ENCODE measurements at places on chromosomes 11 and 22.

DNA sequence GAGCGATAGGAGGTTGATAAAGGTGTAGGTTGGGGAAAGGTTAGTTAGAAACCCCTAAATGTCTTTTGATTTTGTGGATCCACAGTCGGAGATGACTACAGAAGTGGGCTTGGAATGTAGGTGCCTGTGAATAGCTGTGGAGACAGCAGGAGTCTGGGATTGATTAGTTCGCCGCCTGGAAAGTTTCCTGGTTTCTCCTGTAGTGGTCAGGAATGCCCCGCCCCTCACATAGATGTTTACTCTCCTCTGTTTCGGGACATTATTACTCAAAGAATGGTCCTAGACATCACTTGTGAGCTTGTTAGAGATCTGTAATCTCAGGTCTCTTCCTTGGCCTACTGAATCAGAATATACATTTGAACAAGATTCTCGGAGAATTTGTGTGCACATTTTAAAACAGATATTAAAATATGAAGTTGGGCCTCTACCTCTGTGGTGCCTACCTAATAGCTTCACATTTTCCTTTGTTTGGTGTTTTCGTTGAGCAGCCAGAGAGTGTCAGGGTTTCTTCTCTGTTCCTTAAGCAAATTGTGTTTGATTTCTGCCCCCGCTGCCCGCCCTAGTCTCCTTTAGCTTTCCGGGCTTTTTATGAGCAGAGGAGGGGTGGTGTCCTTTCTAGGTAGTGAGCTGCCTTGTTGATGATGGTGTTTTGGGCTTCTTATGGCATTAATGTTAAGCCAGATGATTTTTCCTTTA lies 89.4 kb downstream of the PPP6R3 start:
- DNase-seq, result no peak

DNA sequence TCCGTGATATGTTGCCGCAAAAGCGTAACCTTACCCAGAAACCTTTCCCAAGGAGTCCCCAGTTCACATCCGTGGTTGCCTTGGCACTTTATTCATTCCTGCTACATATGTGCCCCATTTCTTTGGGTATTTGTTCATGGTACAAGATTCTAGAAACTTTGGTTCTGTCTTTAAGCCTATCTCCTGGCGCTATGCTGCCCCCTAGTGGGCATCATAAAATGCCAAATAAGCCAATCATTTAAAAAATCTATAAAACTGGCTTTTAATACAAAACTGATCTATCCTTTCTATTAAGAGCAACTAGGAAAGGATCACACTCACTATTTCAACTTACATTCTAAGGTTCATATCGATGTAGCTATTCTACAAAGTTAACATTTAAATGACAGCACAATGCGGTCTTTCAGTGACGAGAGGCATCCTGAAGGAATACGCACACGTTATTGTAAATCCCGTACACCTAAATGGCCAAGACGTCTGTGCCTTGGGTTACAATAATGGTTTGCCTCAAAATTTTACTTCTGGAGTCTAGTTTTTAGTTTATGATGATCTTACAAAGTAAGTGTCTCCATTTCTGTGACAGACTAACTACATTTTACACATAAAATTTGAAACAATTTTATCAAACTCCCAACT lies 16.2 kb downstream of the PIWIL3 start:
- peak; percentile 34 for DNase-seq

- DNase-seq, result no peak
These were observed 5.6 kb downstream of the TBX1 start for GRCh38 chr22:19766240-19766510.

GRCh38 chr11:73902303-73902702 lies 25.5 kb downstream of the PAAF1 start:
- no peak for DNase-seq

DNA sequence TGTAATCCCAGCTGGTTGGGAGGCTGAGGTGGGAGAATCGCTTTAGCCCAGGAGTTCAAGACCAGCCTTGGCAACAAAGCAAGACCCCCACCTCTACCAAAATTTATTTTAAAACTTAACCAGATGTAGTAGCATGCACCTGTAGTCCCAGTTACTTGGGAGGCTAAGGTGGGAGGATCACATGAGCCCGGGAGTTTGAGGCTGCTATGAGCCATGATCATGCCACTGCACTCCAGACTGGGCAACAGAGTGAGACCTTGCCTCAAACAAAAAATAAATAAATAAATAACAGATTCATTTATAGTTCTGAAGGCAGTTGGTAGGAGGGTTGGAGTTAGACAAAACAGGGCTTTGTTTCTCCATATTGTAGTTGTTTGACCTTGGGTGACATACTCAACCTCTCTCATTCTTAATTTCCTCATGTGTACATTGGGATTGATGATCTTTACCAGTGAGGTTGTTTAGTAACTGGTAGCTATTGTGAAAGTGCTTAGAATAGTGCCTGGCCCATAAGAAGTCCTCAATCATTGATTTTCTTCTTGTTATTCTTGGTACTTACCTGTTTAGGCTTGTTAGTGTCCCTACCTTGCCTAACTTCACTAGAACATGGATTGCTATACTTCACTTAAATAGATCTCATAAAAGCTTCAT lies 79.1 kb downstream of the EMSY start:
- DNase-seq, result no peak

GRCh38 chr11:111422494-111423249 lies 43.6 kb upstream of the POU2AF1 start:
- DNase-seq, result peak; percentile 24

DNA sequence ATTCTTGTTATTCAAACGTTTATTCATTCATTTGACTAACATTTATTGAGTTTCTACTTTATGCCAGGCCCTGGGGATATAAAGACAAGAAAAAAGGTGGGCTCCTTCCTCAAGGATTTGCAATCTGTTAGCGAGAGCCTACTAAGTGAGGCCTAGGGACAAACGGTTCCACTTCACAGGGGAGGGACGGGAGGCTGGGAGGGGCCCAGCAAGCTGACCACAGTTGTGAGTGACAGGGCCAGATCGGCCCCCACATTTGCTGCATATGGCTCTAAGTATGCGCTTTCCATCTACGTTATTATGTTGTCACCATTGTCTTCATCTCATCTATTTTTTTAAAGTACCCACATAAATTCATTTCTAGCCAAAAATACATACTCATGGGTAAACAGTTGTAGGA lies 271.1 kb downstream of the BUD13 start:
- DNase-seq, result no peak

- no peak for DNase-seq
These were observed 77.6 kb downstream of the PLEKHA7 start for GRCh38 chr11:16936643-16937042.

Measured in NCI-H1694 (cell line).